SJSA1 (cell line): ENCODE measurements at places on chromosomes 2 and 18. TPM values are rescaled to one million over a fixed set of nuclear protein-coding genes. Genes with fewer than 3 reads are reported as not detected.

DNA sequence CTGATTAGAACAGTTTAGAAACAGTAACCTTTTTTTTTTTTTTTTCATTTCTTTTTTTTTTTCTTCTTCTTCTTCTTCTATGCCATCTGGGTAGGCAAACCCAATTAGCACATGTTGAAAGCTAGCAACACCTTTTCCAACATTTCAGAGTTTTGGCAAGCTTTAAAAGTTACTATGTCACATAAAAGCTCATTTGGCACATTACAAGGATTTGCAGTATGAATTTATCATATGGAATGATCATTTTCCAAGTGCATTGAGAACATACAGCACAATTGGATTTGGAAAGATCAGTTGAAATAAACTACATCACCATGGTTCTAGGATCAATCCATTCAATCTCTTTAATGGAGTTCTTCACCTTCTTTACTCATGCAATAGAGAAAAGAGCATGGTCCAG lies 847.0 kb downstream of the LRRTM4 start:
- no peaks in the 10 kb centered on the region for H3K4me1 ChIP-seq
- H3K27me3 ChIP-seq: no peaks in the 10 kb centered on the region
- H3K4me3 ChIP-seq: no peak overlapping the region
- H3K27ac ChIP-seq: no peak overlapping the region

DNA sequence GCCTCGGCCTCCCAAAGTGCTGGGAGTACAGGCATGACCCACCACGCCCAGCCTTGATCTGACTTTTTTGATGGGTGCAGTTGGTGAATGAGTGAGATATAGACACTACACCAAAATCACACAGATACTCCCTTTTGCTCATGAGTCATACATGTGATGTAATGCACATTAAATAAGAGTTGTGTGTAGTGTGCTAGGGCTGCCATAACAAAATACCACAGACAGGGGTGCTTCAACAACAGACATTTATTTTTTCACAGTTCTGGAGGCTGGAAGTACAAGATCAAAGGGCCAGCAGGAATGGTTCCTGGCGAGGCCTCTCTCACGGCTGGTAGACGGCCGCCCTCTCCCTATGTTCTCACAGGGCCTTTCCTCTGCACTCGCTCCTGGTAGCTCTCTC lies 46.6 kb downstream of the GBX2 start:
- H3K4me3 ChIP-seq: no peak overlapping the region
- H3K36me3 ChIP-seq: peaks cover 3% of the 10 kb centered on the region; the same call in 1 of the 2 replicates
- H3K4me1 ChIP-seq: peaks cover 6% of the 10 kb centered on the region

ZNF804A gene
- 8.0 and 12.1 TPM in 2 replicates for total RNA-seq

CKAP2L gene
- total RNA-seq: 25.1 and 33.4 TPM in 2 replicates

DNA sequence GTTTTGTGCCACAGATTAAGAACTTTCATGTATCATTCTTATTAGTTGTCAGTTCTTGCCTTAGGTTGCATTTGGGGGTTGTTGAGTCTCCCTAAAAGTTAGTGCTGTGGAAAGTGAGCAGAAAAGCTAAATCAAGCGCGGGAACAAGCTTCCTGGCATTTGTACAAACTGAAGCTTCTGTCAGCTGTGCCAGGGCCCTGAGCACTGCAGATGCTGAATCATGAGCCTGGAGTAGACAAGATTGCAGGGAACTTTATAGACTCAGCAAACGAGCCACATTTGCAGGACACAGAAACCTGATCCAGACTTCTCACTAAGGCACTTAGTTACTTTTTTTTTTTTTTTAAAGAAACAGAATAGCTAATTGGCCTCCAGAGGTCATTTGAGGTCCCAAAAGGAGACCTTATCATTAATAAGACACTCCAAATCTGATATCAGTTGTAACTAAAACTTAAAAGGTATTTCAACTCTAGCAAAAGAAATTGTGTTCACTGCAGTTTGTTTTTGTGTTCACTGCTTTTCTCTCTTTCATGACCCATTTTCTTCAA lies 88.7 kb downstream of the ADAM23 start:
- H3K4me3 ChIP-seq: no peak overlapping the region
- no peak for DNase-seq
- no peak overlapping the region for H3K27ac ChIP-seq
- H3K4me1 ChIP-seq: no peaks in the 10 kb centered on the region

GRCh38 chr2:47905386-47906156 lies 727 bp downstream of the FBXO11 start:
- peak overlapping the region; percentile 78 for H3K4me3 ChIP-seq
- H3K27me3 ChIP-seq: no peaks in the 10 kb centered on the region
- H3K27ac ChIP-seq: peak overlapping the region; percentile 89
- H3K36me3 ChIP-seq: peaks cover 3% of the 10 kb centered on the region; the same call in 1 of the 2 replicates
- H3K4me1 ChIP-seq: peaks cover 9% of the 10 kb centered on the region; the same call in 1 of the 2 replicates

DNA sequence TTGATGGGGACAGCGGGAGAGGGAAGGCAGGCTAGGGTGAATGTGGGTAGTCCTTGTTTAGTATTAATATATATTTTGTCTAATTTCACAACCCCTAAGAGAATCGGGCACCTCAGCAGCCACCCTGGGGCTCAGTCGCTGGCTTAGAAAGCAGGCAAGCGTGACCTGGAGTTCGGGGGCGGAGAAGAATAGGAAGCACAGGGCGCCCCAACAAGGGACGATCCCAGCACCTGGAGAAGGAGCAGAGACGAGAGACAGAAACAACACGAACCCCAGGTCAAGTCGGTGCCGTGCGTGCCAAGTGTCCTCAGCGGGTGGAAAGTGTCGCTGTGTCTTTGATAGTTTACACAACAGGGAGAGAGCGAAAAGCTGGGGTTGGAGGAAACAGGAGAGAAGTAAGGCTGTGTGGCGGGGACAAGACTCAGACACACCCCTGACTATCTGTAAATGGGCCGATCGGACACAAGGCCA lies 95.4 kb downstream of the NFATC1 start:
- H3K4me3 ChIP-seq: no peak overlapping the region
- peaks cover 7% of the 10 kb centered on the region for H3K4me1 ChIP-seq
- no peaks in the 10 kb centered on the region for H3K27me3 ChIP-seq
- no peak for DNase-seq

SERPINB2 gene
- 0.74 TPM in 1 of 2 replicates, not detected in the other for total RNA-seq

DNA sequence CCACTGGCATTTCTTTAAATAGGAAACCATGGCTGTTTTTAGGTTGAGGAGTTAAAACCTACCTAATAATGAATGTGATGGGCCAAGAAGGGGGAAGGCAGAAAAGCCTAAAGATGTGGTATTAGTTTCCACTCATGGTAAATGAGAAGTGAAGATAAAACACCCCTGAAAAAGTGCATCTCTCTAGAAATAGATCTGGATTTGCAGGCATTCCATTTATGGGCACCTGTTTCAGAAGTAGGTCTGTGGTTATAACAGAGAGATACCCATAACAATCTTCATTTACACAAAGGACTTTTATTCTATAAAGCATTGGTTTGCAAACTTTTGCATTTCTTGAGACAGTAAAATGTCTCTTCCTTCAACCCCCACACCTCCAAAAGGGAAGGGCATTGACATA lies 62.1 kb downstream of the PRKCE start:
- no peak overlapping the region for H3K27ac ChIP-seq
- no peak overlapping the region for H3K4me3 ChIP-seq
- no peaks in the 10 kb centered on the region for H3K27me3 ChIP-seq
- no peaks in the 10 kb centered on the region for H3K36me3 ChIP-seq

DNA sequence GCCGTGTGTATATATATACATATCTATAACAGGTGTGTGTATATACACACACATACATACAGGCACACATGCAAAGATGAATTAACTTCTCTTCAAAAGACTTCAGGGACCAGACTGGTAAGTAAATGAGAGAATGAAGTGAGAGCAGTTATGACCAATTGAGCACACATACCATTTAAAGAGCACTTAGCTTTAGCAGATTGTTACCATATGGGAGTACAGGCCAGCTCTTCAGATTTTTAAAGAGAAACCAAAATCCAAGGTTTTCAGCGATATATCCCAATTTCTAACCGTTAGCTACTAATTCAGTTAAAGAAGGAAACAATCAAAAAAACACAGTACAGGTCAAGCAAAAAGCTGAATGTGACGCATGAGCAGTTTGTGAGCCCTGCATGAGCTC lies 23.7 kb downstream of the INPP1 start:
- H3K4me1 ChIP-seq: no peaks in the 10 kb centered on the region
- H3K27ac ChIP-seq: no peak overlapping the region
- no peaks in the 10 kb centered on the region for H3K27me3 ChIP-seq
- no peak for DNase-seq
